ENCODE measurements at places on chromosomes 7 and 10.

GRCh38 chr10:120279196-120279595, 177.8 kb upstream of the PLPP4 start:
- DNase-seq = no peak

GRCh38 chr7:151756076-151756731, 120.7 kb downstream of the PRKAG2 start:
- DNase-seq = peak; percentile 85

GRCh38 chr10:36089790-36090440, 447.8 kb upstream of the FZD8 start:
- DNase-seq = no peak

- no peak for DNase-seq
Observed at GRCh38 chr10:132890301-132890700, 52.1 kb downstream of the CFAP46 start.

- DNase-seq = no peak
Observed at GRCh38 chr7:98866351-98866750, 3.5 kb downstream of the TMEM130 start.
